ENCODE measurements at places on chromosomes 5 and 9. TPM values are rescaled to one million over a fixed set of nuclear protein-coding genes. Genes with fewer than 3 reads are reported as not detected.

GRCh38 chr5:72209147-72210115 is 102.2 kb downstream of the MAP1B start:
- no peak for DNase-seq

Gene HAPLN1
- total RNA-seq, result 3.1 TPM

Gene OR1L6
- not detected for total RNA-seq

Gene GRXCR2
- not detected for total RNA-seq
